ENCODE measurements at places on chromosomes 6 and 20.
A peak's percentile ranks its signal among the peaks of the same experiment; 100 is the strongest.

- DNase-seq = peak; percentile 70
Observed at GRCh38 chr6:144077871-144078270, 17.5 kb downstream of the SF3B5 start.

GRCh38 chr6:112595841-112596240 lies 248.7 kb downstream of the RFPL4B start:
- DNase-seq = no peak

- DNase-seq = no peak
Observed at GRCh38 chr20:41616228-41616627, 1.9 kb downstream of the CHD6 start.

DNA sequence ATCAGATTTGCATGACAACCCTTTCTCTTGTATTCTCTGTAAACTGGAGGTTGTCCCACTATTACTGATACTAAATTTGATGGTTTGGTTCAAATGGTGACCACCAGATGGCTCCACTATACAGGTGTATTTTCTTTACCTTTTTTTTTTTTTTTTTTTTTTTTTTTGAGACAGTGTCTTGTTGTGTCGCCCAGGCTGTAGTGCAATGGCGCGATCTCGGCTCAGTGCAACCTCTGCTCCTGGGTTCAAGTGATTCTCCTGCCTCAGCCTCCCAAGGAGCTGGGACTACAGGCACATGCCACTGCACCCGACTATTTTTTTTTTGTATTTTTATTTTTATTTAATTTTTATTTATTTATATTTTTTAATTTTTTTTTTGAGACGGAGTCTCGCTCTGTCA lies 6.6 kb upstream of the WTAP start:
- DNase-seq = peak; percentile 49

GRCh38 chr20:54649511-54649962 lies 174.1 kb downstream of the DOK5 start:
- DNase-seq = peak; percentile 80

GRCh38 chr20:31698803-31699718 lies 23.6 kb downstream of the BCL2L1 start:
- DNase-seq = peak; percentile 93

DNA sequence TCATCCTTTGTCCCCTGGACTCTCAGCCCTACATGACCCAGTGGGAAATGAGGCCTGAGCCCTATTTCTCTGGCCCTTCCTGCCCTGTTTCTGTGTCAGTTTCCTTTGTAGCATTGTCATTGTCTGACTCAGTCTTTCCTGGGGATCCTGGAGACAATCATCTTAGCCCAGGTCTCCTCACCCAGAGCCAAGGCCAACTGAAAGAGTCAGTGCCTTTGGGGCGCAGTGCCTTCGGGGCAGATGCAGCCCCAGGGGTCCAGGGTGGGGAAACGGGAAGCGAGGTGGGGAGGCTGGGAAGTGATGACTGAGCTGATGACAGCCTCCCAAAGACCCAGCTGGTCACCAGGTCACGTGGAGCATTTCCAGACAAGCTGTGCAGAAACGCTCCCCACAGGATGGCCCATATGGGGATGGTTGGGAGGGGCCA lies 93.3 kb upstream of the SULF2 start:
- DNase-seq = no peak

All from MM.1S (cell line).